Stimulated activated CD4-positive, alpha-beta T cell treated with anti-CD3 and anti-CD28 coated beads, Interleukin-15, amount 100 ng/mL, for 1 hour (primary cell): ENCODE measurements at places on chromosomes 3 and 15.

- no peak for DNase-seq
These were observed 397.1 kb upstream of the CFAP20DC start for GRCh38 chr3:59446775-59447465.

GRCh38 chr3:133119176-133119575 lies 81.0 kb downstream of the TMEM108 start:
- no peak for DNase-seq

GRCh38 chr3:53196575-53197407 lies 35.8 kb downstream of the PRKCD start:
- no peak for DNase-seq

- no peak for DNase-seq
These were observed 82.0 kb downstream of the MYLK start for GRCh38 chr3:123802007-123802625.

GRCh38 chr3:158631981-158632380 lies 12.3 kb upstream of the GFM1 start:
- DNase-seq = no peak

- DNase-seq = no peak
These were observed 49.0 kb upstream of the EPHA3 start for GRCh38 chr3:89058371-89058770.

DNA sequence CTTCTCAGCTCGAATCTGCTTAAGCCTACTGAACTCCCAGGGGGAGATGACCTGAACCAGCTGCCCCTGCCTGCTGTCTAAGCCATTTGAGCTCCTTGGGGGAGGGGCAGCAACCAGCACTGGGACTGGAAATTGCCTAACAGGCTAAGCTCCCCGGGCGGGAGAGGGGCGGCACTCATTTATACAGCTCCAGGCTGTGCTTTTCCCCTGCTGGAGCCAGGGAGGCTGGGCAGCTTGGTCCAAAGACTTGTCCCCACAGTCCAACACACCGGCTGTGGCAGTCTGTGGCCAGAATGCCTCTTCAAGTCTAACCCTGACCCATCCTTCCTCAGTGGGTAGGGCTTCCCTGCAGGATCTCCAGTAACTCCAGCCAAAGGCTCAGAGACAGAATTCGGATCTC lies 1241.5 kb downstream of the ROBO2 start:
- DNase-seq = no peak

DNA sequence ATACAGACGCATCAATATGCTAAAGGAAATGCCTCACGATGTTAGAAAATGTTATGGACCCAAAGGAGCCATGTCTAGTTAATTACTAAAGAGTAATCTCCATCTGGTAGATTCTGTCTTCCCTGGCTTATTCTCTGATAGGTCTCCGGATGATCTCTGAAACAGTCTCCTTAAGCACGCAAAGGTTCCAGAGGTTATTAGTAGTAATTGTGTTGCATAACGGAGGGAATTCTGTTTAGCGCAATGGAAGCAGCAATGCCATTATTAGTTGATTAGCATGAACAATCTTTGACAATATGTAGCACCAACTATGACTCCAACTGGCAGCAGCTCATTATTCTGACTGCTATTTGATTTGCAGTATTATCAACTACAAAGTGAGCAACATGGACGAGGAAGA lies 952.5 kb upstream of the SEMA6D start:
- DNase-seq = no peak

GRCh38 chr3:145639875-145640274 lies 521.1 kb downstream of the PLOD2 start:
- no peak for DNase-seq

- DNase-seq = no peak
These were observed 100.0 kb upstream of the CSPG5 start for GRCh38 chr3:47678446-47679338.

DNA sequence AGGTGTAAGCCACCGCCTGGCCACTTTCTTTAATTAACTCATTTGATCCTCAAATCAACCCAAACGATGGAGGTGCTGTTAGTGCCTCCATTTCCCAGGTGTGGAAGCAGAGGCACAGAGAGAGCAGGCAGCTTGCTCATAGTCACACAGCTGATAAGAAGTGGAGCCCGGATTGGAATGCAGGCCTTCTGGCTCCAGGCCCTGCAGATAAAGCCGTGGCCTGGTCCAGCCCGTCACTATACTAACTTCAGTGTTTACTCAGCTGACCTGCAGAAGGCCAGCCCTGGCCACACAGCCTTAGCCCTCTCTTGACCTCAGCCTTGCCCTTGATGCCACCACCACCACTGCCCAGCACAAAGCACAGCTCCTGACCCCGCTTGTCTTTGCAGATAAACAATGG lies 116.7 kb downstream of the NUP210 start:
- no peak for DNase-seq

DNA sequence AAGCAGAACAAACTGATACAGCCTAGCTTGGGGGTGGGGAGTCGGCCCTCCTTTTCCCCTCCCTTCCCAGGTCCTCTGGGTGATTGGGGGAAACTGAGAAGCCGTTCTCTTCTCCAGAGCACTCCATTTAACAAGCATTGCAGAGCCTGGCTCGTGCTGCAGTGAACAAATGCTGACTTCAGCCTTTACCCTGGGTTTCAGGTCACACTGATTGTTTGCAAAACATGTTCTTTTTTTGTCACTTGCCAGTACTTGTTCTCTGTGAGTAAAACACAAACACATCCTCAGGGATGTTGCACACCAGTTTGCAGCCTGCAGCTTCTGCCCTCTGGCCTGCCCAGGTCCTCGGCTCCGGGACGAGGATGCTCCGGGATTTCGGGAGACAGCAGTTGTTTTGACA lies 132.8 kb downstream of the PGPEP1L start:
- DNase-seq = no peak
